ENCODE measurements at places on chromosomes 16 and 17. TPM values are rescaled to one million over a fixed set of nuclear protein-coding genes. Genes with fewer than 3 reads are reported as not detected.

The TERB1 gene
- not detected for total RNA-seq

The SLC35G6 gene
- total RNA-seq: not detected

The SNAI3 gene
- 2.9 TPM for total RNA-seq

The NUPR1 gene
- total RNA-seq: not detected

The ARL5C gene
- not detected for total RNA-seq

The CES4A gene
- 5.1 TPM for total RNA-seq

The KRTAP3-2 gene
- total RNA-seq: not detected

The CEMP1 gene
- not detected for total RNA-seq

The TP53TG3 gene
- not detected for total RNA-seq

The PRR29 gene
- total RNA-seq: 0.44 TPM

The UNC13D gene
- total RNA-seq: 98.5 TPM

The RAB37 gene
- total RNA-seq: 2.3 TPM

The CSNK2A2 gene
- 86.0 TPM for total RNA-seq

The KRTAP4-9 gene
- total RNA-seq: not detected

The WNK4 gene
- 0.41 TPM for total RNA-seq

The ATAD5 gene
- 33.5 TPM for total RNA-seq

The SLFN11 gene
- 46.4 TPM for total RNA-seq

The HOXB6 gene
- not detected for total RNA-seq

The ITPRIPL2 gene
- total RNA-seq: 0.19 TPM

The INCA1 gene
- total RNA-seq: 0.21 TPM

The KIFC3 gene
- total RNA-seq: 0.12 TPM

The CDH8 gene
- not detected for total RNA-seq

Data from activated naive CD4-positive, alpha-beta T cell treated with anti-CD3 and anti-CD28 coated beads for 36 hours (primary cell).